ENCODE measurements at places on chromosomes 2 and 18.
A peak's percentile ranks its signal among the peaks of the same experiment; 100 is the strongest.

DNA sequence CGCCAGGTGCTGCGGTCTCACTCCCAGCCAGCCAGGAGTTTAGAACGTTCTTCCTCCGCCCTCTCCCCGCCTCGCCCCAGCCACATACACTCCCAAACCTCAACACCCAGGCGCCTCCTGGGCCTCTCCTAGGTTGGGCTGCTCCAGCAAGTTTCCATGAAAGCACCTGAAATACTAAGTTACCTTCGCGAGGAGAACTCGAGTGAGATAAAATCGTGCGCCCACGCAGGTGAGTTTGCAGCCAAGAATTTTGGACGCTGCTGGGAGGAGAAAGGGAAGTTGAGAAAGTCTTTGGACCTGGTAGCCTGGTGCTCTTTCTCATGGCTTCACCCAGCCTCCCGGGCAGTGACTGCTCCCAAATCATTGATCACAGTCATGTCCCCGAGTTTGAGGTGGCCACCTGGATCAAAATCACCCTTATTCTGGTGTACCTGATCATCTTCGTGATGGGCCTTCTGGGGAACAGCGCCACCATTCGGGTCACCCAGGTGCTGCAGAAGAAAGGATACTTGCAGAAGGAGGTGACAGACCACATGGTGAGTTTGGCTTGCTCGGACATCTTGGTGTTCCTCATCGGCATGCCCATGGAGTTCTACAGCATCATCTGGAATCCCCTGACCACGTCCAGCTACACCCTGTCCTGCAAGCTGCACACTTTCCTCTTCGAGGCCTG lies at the start of gene GPR39:
Gene GPR39 (plus strand): TSS at position 83 of the 673 bp plus-strand sequence.
- no peak for DNase-seq

GRCh38 chr2:231965102-231965501 lies 3.6 kb downstream of the DIS3L2 start:
- no peak for DNase-seq

DNA sequence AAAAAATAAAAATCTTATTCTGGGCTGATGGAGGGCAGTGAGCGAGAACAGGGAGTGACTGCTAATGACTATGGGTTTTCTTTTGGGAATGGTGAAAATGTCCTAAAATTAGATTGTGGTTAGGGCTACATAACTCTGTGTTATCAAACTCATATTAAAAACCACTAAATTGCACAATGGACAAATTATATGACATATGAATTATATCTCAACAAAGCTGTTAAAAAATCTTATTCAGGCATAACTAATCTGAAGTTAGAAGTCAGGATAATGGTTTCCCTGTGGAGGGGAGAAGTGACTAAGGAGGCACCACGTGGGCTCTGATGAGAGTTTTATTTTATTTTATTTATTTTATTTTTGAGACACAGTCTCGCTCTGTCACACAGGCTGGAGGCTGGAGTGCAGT lies 32.1 kb upstream of the DPP4 start:
- DNase-seq, result no peak

GRCh38 chr2:70111752-70112591 lies 24.7 kb downstream of the PCBP1 start:
- DNase-seq, result peak; percentile 14

DNA sequence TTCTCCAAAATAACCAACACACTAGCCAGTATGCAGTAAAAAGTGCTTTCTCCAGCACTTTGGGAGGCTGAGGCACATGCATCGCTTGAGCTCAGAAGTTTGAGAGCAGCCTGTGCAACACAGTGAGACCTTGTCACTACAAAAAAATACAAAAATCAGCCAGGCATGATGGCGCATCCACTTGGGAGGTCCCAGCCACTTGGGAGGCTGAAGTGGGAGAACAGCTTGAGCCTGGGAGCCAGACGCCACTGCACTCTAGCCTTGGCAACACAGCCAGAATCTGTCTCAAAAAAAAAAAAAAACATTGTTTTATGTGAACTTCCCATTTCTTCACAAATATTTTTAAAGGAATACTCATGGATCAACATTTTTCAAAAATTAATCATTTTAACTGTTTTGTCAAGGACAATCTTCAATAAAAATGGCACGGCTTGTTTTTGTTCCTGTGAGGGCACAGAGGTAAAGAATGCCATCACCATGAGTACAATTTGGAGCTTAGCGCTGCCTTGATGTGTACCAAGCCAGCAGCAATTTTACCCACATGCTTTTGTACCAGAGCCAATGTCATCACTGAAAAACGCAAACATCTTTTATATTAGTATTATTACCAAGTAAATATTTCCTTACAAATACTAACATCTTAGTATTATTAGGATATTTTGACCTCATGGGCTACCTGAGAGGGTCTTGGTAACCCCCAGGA lies 26.7 kb downstream of the RAB1A start:
- peak; percentile 1 for DNase-seq

GRCh38 chr18:59917422-59917821 lies 17.6 kb downstream of the PMAIP1 start:
- no peak for DNase-seq

DNA sequence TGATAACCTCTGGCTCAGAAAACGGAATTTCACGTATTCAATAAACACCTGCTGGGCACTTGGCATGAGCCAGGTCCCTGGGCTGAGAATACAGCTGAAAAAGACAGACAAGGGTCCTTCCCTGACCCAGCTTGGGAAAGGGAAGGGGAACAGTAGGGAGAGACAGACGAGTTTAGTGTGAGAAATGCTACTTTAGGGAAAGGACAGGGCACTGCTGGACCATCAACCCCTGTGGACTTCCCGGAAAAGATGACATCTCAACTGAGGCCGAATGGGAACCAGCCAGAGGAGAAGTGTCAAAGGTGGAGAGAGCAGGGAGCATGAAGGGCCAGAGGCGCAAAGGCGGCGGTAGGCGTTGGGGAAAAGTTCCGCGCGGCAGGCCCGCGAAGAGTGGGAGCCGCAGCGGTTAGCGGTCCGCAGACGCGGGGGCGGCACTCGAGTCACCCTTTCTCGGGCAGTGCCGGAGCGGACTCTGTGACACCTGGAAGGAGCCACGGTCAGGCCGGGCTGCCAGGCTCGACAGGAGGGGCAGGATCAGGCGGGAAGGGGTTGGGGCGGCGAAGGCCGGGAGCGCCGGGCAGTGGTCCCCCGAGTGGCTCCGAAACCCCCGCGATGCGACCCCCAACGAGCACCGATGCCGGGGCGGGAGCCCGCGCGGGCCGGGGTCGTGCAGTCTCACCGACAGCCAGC lies 519 bp downstream of the TEX261 start:
- peak; percentile 4 for DNase-seq

- DNase-seq, result no peak
These were observed 47.4 kb downstream of the PSD4 start for GRCh38 chr2:113220970-113221708.

DNA sequence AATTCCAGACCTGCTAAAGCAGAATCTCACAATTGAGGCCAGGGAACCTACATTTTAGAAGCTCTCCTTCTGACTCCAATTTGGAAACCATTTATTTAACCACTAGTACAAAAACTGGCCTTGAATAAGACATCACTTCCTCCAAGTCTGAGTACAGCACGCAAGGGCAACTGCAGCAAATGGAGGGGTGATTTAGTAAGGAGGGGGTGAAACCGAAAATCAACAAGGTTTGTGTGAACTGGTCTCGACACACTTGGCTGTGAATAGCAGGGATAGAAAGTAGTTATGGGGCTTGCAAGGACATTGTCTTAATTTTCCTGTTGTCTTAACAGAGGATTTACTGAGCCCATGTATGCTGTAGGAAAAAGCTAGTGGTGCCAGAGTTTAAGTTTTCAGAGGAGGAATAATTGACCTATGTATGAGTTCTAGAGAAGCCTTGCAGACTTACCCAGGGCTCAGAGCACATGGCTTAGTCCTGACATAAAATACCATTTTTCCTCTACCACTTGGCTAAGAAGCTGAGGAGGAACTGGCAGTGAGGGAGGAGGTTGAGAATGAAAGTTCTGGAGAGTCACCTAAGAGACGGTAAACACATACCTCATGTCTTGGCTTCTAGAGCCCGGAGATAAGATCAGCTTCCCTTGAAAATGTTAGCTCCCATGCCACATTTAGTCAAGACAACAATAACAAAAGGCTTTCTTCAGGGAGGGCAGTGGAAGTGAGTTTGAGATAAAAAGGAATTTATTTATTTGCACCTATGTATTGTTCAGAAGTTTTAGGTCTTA lies 114.8 kb downstream of the SMAD2 start:
- no peak for DNase-seq

DNA sequence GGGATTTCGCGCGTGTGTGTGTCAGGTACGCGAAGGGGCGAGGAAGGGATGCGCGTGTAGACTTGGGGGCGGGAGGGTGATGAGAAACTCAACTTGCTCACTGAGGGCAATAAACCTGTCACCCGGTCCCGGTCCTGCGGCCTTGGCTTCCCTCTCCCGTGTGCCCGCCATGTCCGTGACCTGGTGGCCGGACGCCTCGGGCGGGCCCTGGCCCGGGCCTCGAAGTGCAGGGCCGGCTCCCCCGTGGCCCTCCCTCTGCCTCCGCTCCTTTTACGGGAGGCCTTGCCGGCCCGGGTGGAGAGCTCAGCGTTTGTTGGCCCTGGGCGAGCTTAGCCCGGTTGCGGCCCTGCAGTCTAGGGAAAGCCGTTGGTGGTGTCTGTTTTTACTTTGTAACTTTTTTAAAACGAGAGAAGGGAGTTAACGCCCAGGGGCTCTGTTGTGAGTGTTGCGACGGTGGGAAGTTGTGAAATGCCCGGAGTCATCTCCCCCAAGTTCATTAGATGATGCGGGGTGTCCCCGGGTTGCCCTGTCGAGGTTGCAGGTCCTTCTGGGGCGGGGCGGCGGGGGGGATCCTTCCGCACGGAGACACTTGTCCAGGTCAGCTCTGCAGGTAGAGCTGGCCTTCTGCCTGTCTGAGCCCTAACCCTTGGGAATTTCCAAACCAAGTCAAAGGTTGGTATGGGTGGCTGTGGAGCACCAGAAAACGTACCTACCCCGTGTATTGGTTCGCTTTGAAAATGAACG lies 883 bp downstream of the SMCHD1 start:
- DNase-seq, result peak; percentile 11

DNA sequence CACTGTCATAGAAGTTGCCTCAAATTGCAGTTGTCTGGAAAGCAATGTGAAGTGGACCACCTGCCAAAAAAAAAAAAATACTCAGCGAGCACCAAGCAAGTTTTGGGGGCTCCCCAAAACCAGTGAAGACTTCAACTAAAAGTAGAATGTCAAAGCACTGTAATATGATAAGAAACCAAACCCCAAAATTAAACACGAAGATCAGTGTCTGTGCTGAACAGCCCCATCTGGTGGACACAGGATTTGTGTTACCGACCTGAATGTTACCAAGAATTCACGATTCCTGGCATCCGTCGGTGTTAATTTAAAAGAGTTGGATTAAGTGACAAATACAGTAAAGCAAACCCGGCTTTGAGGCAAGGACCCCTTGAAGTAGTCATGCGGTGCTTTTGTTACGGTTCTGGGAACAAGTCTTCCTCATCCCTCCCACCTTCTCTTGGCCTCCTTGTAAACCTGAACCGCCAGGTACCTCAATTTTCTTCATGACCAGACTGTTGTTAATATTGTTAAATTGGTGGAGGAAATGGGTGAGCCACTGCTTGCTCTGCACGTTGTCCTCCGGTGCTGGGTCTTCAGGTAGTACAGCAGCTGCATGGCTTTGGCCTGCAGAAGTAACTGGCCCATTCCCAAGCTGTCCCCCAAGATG lies 31.3 kb upstream of the SSB start:
- DNase-seq, result peak; percentile 5

GRCh38 chr2:232368311-232368731 lies 10.2 kb upstream of the ALPP start:
- DNase-seq, result no peak

GRCh38 chr18:77632758-77633157 lies 383.1 kb downstream of the GALR1 start:
- DNase-seq, result no peak

- no peak for DNase-seq
These were observed 160.6 kb upstream of the NOL4 start for GRCh38 chr18:34385311-34385710.

DNA sequence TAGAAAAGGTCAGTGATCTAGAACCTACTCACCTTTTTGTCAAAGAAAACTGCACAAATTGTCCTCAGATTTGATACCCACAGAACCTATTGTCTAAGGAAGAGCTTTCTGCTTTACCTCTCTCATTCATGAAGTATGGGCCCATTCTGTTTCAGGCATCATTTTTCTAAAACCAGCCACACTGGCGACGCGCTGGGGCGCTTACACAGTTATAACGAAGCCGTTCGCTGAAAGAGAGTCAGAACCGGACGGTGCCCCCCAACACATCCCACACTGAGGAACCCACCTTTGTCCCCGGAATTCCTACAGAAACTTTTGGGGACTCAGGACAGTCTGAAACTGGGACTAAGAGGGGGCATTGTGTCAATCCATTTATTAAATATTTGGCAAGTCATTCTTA lies 206.3 kb upstream of the HAAO start:
- no peak for DNase-seq

GRCh38 chr2:176085861-176086771 lies 2.4 kb upstream of the EVX2 start:
- DNase-seq, result no peak

DNA sequence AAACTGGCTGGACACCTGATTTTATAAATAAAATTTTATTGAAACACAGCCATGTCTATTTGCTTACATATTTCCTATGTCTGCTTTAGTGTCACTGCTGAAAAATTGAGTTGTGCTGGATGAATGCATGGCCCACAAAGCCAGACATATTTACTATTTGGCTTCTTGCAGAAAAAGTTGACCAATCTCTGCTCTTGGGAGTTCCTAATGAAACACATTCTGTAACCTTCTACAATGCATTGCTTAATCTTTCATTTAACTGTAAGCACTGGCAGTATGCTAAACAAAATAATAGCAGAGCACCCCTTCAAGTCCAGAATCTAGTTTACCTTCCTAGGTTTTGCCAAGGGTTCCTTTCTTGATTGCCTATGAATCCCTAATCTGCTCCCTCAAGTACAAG lies 17.7 kb upstream of the SERPINB7 start:
- no peak for DNase-seq

- DNase-seq, result no peak
These were observed 27.7 kb downstream of the TMEM182 start for GRCh38 chr2:102789349-102790090.

DNA sequence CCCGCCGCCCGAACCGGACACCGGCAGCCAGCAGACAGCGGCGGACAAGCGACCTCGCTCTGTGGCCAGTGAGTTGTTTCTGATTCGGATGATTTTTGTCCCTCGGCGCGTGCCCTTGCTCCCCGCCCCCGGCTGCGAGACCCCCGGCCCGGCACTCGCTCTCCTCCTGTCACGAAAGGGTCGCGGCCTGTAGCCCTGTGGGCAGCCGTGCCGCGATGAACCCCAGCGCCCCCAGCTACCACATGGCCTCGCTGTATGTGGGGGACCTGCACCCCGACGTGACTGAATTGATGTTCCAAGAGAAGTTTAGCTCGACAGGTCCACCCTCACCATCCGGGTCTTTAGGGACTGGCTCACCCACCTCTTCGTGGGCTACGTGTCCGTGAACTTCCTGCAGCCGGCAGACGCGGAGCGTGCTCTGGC lies 1257.5 kb upstream of the ACVR2A start:
- no peak for DNase-seq

GRCh38 chr18:56161566-56162260 lies 476.7 kb downstream of the TXNL1 start:
- no peak for DNase-seq

- DNase-seq, result no peak
These were observed 66.8 kb downstream of the KYNU start for GRCh38 chr2:142944264-142944663.

- no peak for DNase-seq
These were observed 30.8 kb upstream of the ODC1 start for GRCh38 chr2:10478916-10479315.
